Activated T-cell treated with anti-CD3 and anti-CD28 coated beads, Interleukin-2, amount 50 U/mL, for 24 hours (primary cell): ENCODE measurements at places on chromosomes 7 and 10.

DNA sequence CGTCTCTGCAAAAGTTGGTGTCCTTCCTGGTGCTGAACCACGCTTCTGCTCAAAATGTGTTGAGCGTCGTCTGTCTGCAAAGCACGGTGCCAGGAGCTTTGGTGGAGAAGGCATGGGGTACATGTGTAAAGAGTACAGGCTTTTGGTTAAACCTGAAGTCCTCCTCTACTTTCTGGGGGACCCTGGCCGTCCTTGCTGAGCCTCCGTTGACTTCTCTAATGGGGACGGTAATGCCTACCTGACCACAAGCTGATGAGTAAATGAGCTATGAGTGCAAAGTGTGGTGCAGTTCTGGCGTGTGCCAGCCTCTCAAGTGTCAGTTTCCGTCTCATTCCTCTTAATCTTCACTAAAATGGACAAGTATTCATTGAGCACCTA, 527 bp upstream of the HERPUD2 start:
- DNase-seq, result no peak

DNA sequence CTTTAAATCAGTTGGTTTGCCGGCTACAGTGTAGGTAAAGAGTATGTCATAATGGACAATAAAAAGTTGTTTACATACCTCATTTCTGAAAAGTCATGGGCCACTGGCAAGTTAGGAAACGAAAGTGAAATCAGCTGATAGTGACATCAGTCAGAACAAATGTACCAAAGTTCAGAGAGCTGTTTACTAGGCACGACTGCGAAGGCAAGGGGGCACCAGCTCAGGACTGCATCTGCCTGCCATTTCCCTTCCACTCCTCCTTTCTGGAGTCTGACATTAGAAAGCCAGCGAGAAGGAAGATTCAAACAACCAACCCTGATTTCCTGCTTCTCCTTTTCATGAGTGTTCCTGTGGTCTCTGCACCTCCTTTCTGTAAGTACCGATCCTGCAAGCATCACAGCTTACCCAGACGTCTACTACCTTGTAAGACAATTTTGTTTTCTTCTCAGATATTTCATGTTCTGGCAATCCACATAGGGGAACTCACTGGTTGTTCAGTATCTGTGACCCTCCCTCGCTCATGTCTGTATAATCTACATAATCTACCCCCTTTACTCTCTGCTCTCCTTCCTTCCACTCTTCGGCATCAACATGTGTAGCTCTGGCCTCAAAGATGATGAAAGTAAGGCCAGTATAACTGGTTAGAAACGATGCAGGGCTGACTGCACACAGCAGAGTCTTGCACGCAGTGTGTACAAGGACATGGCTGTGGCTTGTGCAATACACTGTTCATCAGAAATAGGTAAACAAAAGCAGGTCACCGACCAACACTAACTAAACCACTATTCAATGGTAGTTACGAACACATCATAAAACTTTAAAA, at the start of gene TMEM140:
Gene TMEM140, plus strand, starts transcription at position 174 of the 823 bp plus-strand sequence. CDS start 16,370 bp downstream, outside the sequence.
- DNase-seq, result peak; percentile 68

DNA sequence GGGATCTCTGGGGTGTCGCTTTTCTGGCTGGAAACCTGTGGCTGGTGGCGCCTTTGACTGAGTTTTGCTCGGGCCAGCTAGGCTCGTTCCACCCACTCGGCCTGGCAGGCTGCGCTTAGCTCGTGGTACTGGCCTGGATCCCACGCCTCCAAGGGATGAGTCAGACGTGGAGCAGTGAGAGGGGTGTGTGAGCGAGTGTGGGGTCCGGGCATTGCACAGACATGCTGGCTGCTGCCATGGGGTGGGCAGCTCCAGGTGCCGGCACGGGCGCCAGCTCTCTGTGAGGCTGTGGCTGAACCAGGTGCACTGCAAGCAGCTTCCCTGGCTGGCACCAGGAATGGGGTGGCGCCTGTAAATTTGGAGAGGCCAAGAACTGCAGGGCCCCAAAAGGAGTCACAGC, 63.1 kb upstream of the CACNA2D1 start:
- no peak for DNase-seq

DNA sequence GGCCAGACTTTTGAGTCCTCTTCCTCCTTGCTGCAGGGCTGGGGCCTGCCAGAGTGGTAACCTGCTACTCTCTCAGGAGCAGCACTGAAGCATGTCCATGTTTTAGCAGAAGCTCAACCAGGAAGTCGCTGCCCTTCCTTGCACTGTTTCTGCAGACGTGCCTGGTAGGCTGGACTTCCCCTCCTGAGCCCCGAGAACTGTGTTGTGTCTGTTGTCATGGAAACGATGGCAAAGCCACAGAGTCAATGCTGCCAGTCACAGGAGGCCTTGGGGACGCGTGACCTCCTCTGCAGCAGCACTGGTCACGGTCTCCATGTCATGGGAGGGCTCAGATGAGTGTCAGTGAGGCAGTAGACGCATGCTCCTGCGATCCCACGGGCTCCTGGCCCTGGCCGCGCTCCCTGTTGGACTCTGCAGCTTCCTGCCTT, 145.5 kb downstream of the FANK1 start:
- peak; percentile 54 for DNase-seq

DNA sequence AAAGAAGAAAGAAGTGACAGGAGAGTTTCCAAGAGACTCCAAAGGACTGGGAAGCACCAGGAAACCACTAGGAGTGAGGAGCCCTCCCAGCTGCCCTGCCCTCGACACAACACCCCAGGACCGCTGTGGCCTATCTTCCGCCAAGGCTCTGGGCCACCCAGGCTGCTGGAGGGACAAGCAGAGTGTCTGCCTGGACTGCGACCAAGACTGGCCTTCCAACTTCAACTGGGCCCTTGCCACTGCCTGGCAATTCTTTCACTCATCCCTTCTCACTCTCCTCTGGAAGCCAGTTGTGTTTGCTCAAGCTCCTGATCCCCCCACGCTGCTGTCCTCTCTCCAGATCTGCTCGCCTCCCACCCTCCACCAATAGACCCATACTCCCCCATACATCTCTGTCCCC, 10.2 kb downstream of the KIAA1549 start:
- no peak for DNase-seq

DNA sequence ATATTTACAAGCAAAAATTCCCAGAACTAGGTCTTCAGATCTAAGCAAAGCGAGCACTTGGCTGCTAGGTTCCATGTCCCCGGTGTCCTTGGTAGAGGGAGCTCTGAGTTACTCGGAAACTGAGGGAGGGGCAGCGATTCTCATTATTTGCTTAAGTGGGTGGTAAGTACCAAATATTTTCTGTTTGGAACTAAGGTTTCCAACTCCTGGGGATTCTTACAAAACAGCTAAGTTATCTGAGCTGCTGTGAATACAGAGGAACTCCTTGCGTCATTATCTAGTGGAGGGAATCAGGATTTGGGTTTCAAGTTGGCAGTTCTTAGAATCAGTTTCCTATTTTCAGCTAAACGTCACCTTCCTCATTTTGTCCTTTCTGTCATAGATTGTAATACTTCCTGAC, 76.8 kb upstream of the IKZF1 start:
- DNase-seq, result no peak

DNA sequence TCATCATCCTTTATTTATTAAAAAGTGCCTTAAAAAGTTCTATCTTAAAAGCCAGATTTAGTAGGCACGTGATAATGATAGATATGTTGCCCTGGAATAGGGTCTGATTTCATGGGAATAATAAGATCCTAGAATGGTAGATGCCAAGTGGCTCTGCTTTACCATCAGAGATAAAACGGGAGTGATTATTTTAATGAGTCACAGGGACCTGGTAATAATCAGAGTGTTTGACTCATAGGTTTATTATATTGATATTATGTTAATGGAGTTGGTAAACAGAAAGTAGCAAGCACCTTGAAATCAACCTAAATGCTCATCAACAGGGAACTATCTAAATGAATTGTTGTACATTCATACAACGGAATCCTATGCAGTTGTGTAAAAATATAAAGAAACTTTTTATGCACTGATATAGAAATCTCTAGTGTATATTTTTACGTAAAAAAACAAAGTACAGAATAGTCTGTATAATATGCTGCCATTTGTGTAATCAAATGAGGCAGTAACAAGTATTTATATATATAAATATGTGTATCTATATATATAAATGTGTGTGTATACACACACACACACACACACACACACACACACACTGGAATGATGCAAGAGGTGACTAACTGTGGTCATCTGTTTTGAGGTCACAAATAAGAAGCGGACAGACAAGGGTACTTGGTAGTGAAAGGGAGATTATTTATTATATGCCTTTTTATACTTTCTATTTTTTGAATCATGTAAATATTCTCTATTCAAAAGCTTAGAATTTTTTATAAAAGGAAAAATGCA, 78.6 kb upstream of the DYNC1I1 start:
- no peak for DNase-seq

GRCh38 chr7:166338-167060, 25.9 kb upstream of the FAM20C start:
- no peak for DNase-seq

- no peak for DNase-seq
Observed at GRCh38 chr10:75431180-75432111, at the start of gene LRMDA. TSS of gene LRMDA (plus strand) at chr10:75431624.

DNA sequence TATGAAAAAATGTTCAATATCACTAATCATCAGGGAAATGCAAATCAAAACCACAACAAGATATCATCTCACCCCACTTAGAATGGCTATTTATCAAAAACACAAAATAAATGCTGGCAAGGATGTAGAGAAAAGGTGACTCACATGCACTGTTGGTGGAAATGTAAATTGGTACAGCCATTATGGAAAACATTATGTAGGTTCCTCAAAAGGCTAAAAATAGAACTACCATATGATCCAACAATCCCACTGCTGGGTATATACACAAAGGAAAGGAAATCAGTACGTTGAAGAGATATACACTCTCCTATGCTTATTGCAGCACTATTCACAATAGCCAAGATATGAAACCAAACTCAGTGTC, 50.2 kb downstream of the CDK1 start:
- no peak for DNase-seq

DNA sequence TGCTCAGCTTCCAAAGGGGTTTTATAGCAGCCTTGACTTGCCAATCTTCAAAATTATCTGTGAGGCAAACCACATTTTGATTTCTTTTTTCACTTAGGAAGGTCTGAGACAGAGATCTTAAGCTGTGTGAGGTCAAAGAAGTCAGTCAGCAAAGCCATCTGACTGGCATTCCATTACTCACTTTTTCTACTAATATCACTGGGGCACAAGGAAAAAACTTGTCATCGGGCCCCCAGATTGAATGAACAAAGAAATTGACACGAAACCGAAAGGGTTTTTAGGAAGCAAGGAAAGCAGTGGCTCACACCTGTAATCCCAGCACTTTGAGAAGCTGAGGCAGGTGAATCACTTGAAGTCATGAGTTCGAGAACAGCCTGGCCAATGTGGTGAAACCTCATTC, 78.5 kb upstream of the FRMD4A start:
- peak; percentile 54 for DNase-seq

GRCh38 chr10:110432084-110432483, 65.6 kb upstream of the DUSP5 start:
- DNase-seq, result peak; percentile 17

GRCh38 chr7:51240868-51241267, 75.7 kb downstream of the COBL start:
- DNase-seq, result no peak

GRCh38 chr7:112204499-112205342, 1.5 kb downstream of the DOCK4 start:
- DNase-seq, result no peak

GRCh38 chr10:11864727-11865126, 41.6 kb downstream of the PROSER2 start:
- DNase-seq, result no peak

DNA sequence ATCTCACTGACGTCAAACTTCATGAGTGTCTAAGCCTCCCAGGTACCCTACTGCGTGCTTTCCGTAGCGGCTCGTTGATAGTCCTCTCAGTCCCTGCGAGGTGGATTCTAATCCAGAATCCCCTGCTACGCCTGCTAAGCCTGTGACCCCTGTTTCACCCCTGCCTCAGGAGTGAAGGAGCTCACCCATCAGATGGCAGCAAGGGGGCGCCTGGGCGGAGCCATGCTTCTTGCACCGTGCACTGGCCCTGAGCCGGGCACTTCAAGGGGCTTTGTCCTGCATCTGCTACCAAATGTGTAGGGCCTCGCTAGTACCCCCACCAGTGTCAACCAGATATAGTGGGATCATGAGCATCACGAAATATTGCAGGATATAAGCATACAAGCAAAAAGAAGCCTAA, 918 bp upstream of the STRA8 start:
- no peak for DNase-seq

DNA sequence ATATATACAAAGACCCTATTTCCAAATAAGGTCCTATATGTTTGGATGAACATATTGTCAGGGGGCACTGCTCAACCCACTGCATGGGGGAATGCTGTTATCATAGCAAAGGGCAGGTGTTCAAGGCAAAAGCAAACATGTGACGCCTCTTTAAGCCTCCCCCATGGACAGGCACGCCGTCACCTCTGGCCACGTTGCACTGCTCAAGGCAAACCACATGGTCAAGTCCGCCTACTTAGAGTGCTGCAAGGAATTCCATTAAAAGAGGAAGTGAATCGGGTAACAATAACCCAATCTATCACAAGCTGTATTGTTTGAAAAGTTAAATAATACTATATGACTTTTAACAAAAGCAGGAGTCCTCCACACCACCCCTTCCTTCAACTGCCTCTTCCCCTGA, 8.8 kb upstream of the CALD1 start:
- no peak for DNase-seq

DNA sequence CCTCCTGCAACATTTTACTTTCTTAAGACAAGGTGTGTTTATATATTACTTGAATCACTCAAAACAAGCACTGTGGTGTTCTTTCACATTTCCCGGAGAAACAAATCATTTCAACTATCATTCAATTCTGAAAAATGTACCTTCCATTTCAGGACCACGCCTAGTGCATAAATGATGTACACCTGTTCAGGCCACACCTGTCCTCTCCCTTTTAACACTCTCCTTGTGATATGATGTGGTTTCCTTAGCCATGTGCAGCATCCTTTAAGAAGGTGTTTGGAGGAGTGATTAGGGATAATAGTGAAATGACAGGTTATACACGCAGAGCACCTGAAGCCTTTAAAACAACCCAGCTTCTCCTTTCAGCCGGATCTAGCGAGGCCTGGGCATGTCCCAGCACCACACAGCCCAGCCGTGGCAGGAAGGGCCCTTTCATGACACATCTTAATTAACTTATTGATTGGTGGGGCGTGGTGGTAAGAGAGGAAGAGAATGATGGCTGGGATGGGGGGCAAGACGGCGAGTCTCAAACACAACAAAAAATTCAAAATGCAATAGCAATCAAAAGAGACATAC, 26.9 kb downstream of the ABLIM1 start:
- no peak for DNase-seq

GRCh38 chr7:12923971-12924370, 236.5 kb downstream of the ARL4A start:
- no peak for DNase-seq
